ENCODE measurements at places on chromosomes 5 and 9. TPM values are rescaled to one million over a fixed set of nuclear protein-coding genes. Genes with fewer than 3 reads are reported as not detected.

The TRAPPC13 gene
- total RNA-seq = 40.2 TPM

The ANKRD55 gene
- not detected for total RNA-seq

The SPATA31A3 gene
- not detected for total RNA-seq

The ARL15 gene
- 19.5 TPM for total RNA-seq

The ANKRD31 gene
- total RNA-seq = not detected

The OR1J2 gene
- not detected for total RNA-seq

The HBEGF gene
- 44.2 TPM for total RNA-seq

Data from SJSA1 (cell line).